ENCODE measurements at places on chromosomes 13 and 19.

GRCh38 chr13:110107568-110108347 lies 199.2 kb downstream of the COL4A1 start:
- DNase-seq: no peak

- no peak for DNase-seq
Measured at GRCh38 chr13:75550159-75550567, 572 bp downstream of the UCHL3 start.

DNA sequence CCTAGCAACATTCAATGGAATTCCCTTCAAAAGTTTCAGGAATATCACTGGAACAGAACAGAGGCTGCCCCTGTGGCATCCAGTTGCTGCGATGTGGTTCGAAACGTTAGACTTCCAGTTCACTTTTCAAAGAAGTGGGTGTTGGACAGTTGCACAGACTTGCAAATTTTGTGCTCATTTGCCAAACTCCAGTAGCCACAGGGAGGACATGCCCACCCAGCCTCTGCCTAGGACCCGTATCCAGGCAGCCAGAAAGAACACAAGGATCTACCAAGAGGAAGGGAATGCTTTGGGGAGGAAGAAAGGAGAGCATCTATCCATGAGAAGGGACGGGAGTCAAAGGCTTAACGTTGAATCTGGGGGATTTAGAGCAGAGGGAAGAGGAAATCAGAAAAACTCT lies at the start of gene METTL21C:
Gene METTL21C, minus strand, starts transcription at position 108 of the 400 bp plus-strand sequence. CDS start 546 bp downstream, outside the sequence.
- no peak for DNase-seq

GRCh38 chr13:24693862-24694471 lies 13.8 kb downstream of the ATP12A start:
- no peak for DNase-seq

- peak; percentile 79 for DNase-seq
Measured at GRCh38 chr19:872266-872951, 12.9 kb downstream of the CFD start.

- DNase-seq: peak; percentile 73
Measured at GRCh38 chr19:12666265-12667048, at the start of the genes MAN2B1 and WDR83. Gene MAN2B1 (minus strand): TSS chr19:12666742. CDS start chr19:12666701, 41 bp downstream. Gene WDR83 (plus strand): TSS chr19:12666807. CDS start chr19:12669791, 2,984 bp downstream.

DNA sequence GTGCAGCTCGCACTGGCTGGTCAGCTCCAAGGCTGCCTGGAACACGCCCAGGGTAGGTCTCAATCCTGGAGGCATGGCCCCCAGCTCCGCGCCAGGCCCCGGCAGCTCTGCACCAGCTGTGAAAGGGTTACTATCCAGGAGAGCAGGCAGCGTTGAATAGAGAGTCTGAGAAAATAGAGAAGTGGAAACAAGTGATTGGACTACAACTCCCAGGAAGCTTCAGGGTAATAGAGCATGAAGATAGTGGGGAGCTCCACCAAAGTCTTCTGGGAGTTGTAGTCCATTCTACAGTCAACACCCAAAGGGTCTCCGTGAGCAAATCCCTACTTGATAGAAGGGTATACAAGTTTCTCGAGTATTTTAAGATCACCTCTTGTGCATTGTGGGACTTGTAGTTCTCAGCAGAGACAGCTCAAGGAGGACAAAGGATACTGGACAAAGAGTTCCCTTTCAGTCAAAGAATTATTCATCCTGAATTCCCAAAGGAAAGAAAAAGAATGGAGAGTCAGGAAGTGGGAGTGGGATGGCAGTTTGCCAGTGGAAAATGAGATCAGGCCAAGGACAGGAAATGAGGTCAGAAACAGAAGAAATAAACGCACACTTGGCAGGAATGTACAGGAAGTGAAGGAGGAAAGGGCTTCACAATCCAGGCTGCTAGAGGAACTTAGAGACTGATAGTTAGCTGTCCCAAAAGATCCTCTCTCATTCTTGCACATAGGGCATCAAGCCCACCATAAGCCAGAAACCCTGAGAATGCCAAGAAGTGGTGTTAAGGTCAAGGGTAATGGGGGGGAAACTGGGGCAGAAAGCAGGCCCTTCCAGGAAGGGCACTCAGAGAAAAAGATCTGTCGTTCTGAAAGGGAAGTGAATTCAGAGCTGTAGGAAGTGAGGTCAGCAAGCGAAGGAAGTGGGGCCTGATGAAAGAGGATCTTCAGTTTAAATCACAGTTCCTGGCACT lies 5.5 kb upstream of the MAMSTR start:
- DNase-seq: no peak

DNA sequence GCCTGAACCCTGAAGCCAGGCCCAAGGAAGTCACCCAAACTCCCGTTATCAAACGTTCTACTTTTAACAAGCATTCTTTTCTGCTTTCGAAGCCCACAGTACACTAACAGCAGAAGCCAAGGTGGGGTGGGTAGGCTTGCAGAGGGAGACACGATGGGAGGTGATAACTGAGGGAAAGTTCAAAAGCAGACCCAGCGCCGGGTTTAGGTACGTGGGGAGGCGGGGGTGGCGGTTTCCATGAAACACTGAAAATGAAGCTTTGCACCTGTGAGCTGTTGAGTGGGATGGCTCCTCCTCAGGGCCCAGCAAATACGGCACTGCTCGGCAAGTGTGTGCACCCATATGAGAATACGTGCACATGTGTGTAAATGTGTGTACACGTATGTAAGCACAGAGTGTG lies 49.8 kb downstream of the KLF2 start:
- DNase-seq: no peak

- no peak for DNase-seq
Measured at GRCh38 chr19:32231691-32232090, 113.7 kb upstream of the ZNF507 start.

DNA sequence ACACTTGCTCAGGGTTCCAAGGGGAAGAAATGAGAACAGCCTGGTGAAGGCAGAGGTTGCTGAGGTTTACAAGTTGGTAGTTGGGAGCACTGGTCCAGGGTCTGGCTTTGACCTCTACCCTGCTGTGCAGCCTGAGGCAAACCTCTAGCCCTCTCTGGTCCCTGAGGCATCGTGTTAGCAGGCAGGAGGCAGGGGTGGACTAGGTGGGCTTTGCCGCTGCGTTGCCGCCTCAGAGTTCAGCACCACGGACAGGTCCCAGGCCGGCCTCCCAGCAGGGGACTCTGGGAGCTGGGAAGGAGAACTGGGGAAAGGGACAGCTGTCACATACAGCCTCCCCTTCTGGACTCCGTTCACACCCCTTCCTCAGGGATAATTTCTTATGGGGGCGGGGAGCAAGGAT lies 3.1 kb downstream of the NCAN start:
- DNase-seq: no peak

DNA sequence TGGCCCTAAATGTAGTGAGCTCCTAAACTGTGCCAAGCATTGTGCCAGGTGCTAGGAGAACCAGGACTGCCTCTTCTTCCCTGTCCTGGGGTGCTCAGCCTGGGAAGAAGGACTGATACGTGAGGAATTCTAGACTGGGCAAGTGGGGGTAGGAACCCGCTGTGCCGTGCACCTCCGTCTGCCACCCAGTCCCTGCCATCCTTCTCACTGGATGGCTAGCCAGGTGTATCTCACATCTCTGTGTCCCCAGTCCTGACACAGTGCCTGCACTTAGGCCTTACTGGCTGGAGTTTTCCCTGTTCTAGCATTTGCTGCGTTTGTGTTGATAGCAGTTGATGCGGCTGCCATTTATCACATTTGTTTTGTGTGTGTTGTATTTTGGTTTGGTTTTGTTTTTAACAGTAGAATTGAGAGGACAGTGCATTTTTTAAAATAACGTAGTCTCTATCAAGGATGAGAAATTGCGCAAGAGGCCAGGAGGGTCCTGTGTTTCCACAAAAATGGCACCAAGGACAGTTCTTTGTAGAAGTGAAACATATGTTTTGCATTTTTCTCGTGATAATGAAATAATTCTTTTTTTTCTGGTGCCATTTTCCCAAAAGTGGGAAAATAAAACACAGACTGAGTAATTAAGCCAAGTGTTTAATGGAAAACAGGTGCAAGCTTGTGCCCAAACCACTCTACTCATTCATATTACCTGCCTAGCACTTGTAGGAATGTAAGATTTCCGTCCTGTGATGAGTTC lies 4.7 kb upstream of the GPR183 start:
- DNase-seq: no peak

GRCh38 chr13:27978301-27978968 lies 9.3 kb upstream of the CDX2 start:
- no peak for DNase-seq

- no peak for DNase-seq
Measured at GRCh38 chr19:47268028-47268427, 6.7 kb upstream of the INAFM1 start.

GRCh38 chr19:4493929-4494690 lies 22.0 kb downstream of the HDGFL2 start:
- DNase-seq: no peak

- DNase-seq: no peak
Measured at GRCh38 chr19:4347521-4347920, 4.2 kb downstream of the MPND start.

DNA sequence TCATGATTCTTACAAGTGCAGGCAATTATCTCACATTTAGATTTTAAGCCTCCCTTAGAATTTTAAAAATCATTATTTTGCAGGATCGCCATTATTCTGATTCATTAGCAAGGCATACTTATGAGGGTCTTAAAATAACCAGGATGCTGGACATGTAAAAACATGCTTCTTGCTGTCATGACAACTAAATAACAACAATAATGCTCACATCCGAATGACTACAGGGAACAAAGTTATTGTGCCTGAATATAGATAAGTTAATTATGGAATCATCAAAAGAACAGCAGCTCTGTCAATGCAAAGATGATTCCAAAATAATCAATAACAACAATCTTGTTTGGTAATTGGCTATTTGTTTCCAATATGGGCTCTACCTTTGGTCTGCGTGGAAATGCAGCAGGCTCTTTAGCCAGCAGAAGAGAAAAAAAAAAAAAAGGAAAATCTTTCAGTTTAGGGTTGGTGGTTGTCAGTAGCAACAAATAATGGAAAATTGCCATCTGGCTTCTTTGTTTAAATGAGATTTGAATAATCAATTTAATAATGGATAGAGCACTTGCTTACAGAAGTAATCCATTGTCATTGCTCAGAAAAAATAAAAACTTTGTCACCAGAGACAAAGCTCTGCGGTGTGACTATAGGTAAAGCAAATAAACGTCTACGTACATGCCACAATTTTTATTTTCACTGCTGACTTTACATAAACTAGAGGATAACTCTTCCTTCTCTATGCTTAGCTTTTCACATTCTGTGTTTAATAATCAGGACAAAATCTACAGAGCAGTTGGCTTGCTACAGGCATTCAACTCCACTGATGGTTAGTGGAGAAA lies 468.9 kb upstream of the TSHZ3 start:
- no peak for DNase-seq

DNA sequence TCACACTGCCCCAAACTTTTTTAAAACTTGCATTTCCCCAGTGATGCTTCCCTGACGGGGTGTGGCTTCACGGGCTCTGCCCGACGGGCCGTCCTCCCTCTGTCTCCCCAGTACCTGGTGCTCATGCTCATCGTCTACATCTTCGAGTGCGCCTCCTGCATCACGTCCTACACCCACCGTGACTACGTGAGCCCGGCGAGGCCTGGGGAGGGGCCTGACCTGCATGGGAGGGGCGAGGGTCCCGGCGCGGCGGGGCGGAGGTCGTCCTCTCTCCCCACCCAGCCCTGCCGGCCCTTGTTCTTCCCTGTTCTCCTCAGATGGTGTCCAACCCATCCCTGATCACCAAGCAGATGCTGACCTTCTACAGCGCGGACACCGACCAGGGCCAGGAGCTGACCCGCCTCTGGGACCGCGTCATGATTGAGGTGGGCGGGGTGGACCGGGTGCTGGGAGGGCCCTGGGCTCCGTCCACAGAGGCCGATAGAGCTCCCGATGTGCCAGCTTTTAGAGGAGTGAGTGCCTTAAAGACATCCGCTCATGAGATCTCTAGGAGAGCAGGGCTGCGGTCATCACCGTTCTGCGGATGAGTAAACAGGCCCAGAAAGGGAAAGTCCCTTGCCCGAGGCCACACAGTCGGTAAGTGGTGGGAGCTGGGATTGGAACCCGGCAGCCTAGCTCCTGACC lies 6.9 kb downstream of the UPK1A start:
- peak; percentile 5 for DNase-seq

DNA sequence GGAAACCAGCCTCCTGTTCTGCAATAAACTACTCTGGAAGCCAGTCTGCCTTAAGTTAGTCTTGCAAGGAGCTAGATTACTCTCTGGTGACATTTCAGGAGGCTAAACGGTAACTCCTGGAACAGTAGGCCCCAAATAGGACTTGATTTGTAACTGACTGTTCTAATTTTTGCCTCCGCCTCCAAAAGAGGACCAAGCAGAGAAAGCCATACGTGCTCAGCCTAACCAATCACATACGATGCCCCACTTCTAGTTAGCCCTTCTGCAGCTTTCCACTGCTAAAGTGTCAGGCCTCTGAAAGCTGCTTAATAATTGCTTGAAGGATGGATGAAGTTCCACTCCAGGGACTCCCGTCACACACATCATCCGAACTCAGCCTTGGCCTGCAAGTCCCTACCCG lies 744 bp downstream of the ZNF805 start:
- no peak for DNase-seq

GRCh38 chr19:52188822-52189734 lies 774 bp upstream of the PPP2R1A start:
- no peak for DNase-seq

DNA sequence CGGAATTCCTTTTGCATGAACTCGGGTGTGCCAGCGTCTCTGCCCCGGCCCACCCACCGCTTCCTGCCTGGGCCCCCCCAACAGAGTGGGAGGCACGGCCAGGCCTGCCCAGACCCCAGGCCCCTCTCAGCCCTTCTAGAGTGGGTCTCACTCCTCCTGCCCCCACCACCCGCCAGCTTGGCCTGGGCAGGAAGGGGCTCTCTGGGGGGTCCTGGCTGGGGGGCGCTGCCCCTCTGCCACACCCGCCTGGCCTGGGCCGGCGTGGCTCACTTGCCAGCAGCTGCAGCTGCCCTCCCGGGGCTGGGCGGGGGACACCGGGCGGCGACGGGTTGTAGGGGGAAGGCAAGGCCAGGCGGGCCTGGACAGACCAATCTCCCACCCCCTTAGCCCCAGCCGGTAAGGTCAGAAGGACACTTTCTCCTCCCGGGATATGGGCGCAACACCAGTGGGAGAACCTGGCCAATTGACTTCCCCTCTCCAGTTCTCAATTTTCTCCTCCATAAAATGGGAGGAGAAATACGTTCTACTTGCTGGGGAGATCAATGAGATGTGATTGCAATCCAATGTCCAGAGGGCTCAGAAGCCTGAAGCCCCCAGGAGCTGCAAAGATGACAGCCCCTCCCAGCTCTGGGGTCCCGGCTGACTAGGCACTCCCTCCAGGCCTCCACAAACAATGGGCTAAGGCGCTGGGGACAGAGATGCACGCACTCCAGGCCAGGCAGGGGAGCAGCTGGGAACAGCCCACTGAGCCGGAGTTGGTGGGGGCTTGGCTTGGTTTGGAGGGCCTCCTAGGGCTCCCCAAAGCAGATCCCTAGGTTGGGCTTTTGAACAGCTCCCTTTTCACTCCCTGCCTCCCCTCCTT lies 2.4 kb downstream of the CRLF1 start:
- DNase-seq: no peak

- DNase-seq: no peak
Measured at GRCh38 chr13:79404985-79405384, 1.1 kb downstream of the RBM26 start.

DNA sequence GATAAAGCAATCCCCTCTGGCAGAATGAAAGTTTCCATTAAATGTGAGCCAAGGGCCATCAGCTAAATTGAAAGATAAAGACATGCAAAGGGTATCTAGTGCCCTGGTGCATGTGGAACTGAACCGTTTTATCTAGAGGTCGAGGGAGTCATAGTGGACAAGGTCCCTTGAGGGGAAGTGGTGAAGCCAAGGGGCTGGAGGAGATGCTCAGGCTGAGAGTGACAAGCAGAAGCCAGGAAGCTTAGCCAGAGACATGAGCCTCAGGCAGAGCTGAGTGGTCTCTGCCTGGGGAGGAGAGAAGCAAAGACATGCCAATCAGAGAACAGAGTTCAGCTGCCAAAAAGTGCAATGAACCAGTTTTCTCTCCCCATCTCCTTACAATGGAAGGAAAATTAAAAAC lies 68.1 kb upstream of the SLC10A2 start:
- DNase-seq: no peak

- DNase-seq: no peak
Measured at GRCh38 chr19:16268676-16269319, 55.8 kb upstream of the KLF2 start.

All from effector memory CD4-positive, alpha-beta T cell (primary cell).